ENCODE measurements at places on chromosomes 4 and X. TPM values are rescaled to one million over a fixed set of nuclear protein-coding genes. Genes with fewer than 3 reads are reported as not detected.

GRCh38 chr4:127993151-127993550, 27.9 kb downstream of the ABHD18 start:
- DNase-seq, result no peak
- H3K27ac ChIP-seq, result no peak overlapping the region
- no peaks in the 10 kb centered on the region for H3K36me3 ChIP-seq
- no peak overlapping the region for H3K4me3 ChIP-seq
- H3K27me3 ChIP-seq, result no peaks in the 10 kb centered on the region

DNA sequence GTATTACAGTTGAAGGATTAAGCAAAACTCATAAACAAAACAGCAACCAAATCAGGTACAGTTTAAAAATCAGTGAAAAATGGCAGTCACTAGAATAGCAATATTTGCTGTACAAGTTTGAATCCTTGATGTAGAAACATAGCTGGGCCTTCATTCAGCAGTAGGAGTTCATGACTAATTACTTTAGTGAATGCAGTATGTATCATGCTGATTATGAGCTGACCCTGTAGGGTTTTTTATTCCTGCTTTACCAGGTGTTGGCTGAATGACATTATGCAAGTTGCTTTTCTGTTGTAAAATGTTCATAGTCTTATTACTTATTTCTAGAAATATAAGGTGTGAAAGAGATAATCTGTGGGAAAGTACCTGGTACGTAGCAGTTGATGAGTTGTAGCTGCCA, 179.6 kb downstream of the CCSER1 start:
- DNase-seq, result no peak
- H3K27ac ChIP-seq, result no peak overlapping the region

XIAP gene
- polyA plus RNA-seq, result 8.4 TPM

DNA sequence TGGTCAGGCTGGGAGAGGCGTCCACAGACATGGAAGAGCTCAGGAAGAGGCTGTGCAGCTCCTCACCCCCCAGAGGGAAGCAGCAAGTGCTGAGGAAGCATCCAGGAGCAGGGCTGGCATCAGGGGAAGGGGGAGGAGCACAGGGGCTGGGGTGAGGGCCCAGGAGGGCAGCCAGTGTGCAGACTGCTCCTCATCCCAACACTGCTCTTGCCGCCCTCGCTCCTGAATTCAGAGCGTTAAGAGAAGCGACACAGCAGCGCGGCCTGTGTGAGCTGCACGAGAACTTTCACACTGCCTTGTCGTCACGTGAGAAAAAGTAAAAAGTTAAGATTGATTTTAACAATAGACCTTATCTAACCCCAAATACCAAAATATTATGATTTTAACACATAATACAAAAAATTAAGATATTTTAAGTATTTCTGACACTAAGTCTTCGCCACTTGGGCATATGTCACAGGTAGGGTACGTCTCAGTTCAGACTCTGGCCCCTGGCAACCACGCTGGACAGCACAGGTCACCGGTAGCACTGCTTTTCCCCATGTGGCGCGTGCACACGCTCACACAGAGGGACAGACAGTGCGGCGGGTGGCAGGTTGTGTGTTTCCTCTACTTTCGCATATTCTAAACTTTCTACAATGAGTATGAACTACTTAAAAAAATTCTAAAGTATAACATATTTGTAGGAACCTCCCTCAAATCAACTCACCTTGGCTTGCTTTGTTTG, 19.7 kb downstream of the NOP14 start:
- H3K4me1 ChIP-seq, result no peaks in the 10 kb centered on the region
- no peak for DNase-seq
- no peak overlapping the region for H3K27ac ChIP-seq
- peaks cover 72% of the 10 kb centered on the region for H3K36me3 ChIP-seq
- no peak overlapping the region for H3K4me3 ChIP-seq

DNA sequence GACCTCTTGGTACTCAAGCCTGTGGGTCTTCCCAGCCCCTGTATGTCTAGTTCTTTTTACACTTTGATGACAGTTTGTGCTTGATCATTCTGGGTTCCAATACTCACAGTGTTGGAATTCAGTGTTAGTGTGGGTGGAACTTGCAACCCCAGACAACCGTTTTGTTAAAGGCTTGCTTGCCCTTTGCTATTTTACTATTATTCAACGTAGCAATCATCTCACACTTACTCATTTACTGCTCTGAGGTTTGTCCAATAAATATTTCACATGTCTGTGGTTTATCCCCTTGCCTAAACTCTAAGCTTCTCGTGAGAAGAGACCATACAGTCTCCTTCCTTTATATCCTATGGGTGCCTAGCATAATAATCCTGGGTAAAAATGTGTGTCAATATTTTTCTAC, 15.3 kb downstream of the CCNG2 start:
- H3K27me3 ChIP-seq, result no peaks in the 10 kb centered on the region
- peaks cover 16% of the 10 kb centered on the region for H3K36me3 ChIP-seq
- no peak overlapping the region for H3K4me3 ChIP-seq

- H3K36me3 ChIP-seq, result no peaks in the 10 kb centered on the region
- no peaks in the 10 kb centered on the region for H3K27me3 ChIP-seq
- H3K27ac ChIP-seq, result no peak overlapping the region
- H3K4me1 ChIP-seq, result no peaks in the 10 kb centered on the region
These were observed 17.2 kb downstream of the PDZD4 start for GRCh38 chrX:153813161-153813560.

CT47A1 gene
- polyA plus RNA-seq, result not detected

OTUD6A gene
- polyA plus RNA-seq, result not detected

DNA sequence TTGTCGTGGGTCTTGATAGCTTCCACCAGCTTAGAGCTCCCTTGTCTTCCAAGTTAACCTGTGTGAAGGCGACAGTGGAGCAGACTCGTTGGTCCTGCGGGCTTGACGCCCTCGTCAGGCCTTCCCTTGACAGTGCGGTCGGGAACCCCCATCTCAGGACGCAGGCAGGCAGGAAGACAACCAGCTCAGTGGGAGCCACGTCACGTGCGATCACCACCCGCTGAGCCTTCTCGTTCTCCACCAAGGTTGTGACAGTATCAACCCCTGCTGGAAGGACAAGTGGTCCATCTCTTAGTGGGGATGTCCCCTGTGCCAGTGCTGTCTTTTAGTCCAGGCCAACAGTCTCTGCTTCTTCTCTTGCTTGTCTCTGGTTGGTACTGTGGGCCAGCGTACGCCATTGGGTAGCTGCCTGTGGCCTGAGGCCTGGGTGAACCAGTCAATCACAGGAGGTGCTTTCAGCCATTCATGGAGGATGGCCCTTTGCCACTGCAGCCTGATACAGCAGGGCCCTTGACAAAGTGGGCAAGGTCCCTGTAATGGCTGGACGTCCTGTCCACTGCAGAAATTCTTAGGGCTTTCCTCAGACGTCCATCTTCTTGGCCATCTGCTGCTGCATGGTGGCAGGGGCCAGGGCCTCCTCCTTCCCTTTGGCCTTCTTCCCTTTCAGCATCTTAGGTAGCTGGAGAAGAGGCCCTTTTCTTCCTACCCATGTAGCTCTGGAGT, 31.4 kb downstream of the RGS12 start:
- no peaks in the 10 kb centered on the region for H3K27me3 ChIP-seq
- H3K4me3 ChIP-seq, result no peak overlapping the region
- H3K4me1 ChIP-seq, result no peaks in the 10 kb centered on the region
- H3K36me3 ChIP-seq, result no peaks in the 10 kb centered on the region
- H3K27ac ChIP-seq, result no peak overlapping the region

XAGE1A gene
- polyA plus RNA-seq, result not detected

DNA sequence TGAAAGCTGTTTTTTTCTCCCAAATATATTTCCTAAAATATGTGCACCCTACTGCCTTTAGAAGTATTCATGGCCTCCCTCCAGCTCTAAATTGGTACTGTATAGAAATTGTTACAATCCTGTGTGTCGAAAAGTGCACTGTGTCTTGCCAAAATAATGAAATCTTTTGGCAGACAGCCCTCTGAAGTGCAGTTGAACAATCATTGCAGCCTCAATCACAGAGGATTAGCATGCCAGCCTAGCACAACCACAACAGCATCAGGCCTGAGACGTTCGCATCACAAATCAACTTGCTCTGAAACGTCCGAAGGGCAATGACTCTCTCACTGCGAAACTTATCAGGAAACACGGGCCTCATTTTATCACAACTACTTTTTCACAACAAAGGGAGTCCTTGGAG, 99.0 kb downstream of the ANOS1 start:
- DNase-seq, result no peak
- no peaks in the 10 kb centered on the region for H3K27me3 ChIP-seq
- no peak overlapping the region for H3K27ac ChIP-seq
- no peaks in the 10 kb centered on the region for H3K36me3 ChIP-seq
- no peaks in the 10 kb centered on the region for H3K4me1 ChIP-seq
- H3K4me3 ChIP-seq, result no peak overlapping the region

PLRG1 gene
- 129 TPM for polyA plus RNA-seq

DUSP21 gene
- polyA plus RNA-seq, result not detected

DNA sequence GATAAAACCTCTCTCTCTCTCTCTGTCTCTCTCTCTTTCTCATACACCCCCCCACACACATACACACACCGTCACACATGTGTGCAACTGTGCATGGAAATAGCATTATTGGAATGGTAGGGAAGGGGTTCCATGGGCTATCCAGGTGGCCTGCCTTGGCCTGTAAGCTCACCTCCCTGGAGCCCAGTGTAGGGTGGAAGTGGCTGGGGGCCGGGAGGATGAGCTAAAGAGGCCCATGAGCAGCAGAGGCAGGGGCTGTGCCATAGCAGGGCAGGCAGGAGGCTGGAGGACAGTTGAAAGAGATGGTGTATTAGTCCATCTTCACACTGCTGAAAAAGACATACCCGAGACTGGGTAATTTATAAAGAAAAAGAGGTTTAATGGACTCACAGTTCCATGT, 74.2 kb downstream of the CYTL1 start:
- DNase-seq, result no peak
- H3K27me3 ChIP-seq, result no peaks in the 10 kb centered on the region
- no peak overlapping the region for H3K27ac ChIP-seq
- no peak overlapping the region for H3K4me3 ChIP-seq
- H3K4me1 ChIP-seq, result peaks cover 9% of the 10 kb centered on the region

GRCh38 chr4:10584042-10584441, 100.5 kb downstream of the CLNK start:
- H3K36me3 ChIP-seq, result no peaks in the 10 kb centered on the region
- DNase-seq, result peak; percentile 49
- peaks cover 7% of the 10 kb centered on the region for H3K4me1 ChIP-seq
- peak overlapping the region; percentile 29 for H3K4me3 ChIP-seq
- H3K27ac ChIP-seq, result peak overlapping the region; percentile 20
- H3K27me3 ChIP-seq, result no peaks in the 10 kb centered on the region

DNA sequence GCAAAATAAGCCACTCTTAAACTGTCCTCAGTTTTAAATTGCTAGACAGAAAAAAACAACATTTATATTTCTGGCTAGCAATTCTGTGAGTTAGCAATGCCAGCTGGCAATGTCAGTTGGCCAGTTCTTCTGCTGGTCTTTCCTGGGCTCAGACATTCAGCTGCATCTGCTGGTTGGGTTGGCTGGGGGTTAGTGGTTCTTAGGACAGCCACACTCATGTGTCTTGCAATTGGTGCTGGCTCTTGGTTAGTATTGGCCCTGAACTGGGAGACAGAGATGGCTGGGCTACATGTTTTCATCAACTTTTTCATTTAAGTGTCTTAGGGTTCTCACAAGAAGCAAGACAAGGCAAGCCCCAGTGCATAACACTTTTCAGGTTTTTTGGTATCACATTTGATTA, 48.0 kb upstream of the PDLIM5 start:
- H3K4me3 ChIP-seq, result no peak overlapping the region
- DNase-seq, result no peak
- H3K4me1 ChIP-seq, result no peaks in the 10 kb centered on the region
- H3K27ac ChIP-seq, result no peak overlapping the region
- no peaks in the 10 kb centered on the region for H3K36me3 ChIP-seq

DNA sequence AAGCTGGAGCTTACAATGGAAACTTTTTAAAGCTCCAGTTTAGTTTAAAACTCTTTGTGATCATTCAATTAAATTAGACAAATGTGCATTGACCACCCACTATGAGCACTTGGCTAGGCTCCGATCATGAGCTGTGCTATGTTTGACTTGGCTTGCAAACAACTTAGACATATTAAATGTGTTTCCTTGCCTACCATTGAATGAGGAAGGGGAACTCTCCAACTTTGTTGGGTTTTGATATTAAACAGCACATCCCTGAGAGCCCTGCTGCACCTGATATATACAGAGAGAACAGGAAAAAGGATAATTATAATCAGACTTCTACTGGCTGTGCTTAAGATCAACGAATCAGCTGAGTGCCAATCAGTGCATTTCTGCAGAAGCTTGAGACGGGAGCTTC, 71.4 kb upstream of the ADGRL3 start:
- no peak overlapping the region for H3K4me3 ChIP-seq
- no peaks in the 10 kb centered on the region for H3K4me1 ChIP-seq
- H3K27me3 ChIP-seq, result no peaks in the 10 kb centered on the region
- H3K27ac ChIP-seq, result no peak overlapping the region
- no peaks in the 10 kb centered on the region for H3K36me3 ChIP-seq

- H3K4me1 ChIP-seq, result no peaks in the 10 kb centered on the region
- H3K4me3 ChIP-seq, result no peak overlapping the region
- no peaks in the 10 kb centered on the region for H3K36me3 ChIP-seq
- H3K27ac ChIP-seq, result no peak overlapping the region
These were observed 30.1 kb downstream of the CYTL1 start for GRCh38 chr4:4989083-4989622.

- 0 out of 2 replicates have a peak, but pooled peaks cover 3% of the 10 kb centered on the region for H3K4me1 ChIP-seq
- DNase-seq, result peak; percentile 7
- no peaks in the 10 kb centered on the region for H3K36me3 ChIP-seq
These were observed 552.4 kb upstream of the MAGEB2 start for GRCh38 chrX:29662759-29663503.

TNIP3 gene
- 0.70 TPM for polyA plus RNA-seq

DNA sequence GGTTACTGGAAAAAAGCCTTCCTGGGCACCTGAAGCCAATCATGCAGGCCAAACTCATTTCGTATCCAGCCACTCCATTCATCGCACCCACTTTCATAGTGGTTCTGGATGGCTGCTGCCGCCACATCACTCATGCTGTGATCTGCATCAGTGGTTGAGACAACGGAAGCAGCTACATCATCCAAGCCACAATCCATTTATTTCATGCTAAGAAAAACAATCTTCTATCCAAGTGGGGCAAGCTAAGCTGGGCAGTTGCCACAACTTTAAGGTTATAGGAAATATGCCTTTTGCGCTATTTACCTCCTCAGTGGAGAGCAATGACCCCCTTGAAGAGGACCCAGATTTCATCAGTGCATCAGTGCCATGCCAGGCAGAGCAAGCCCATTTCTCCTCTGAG, 124.6 kb downstream of the GRIA3 start:
- no peaks in the 10 kb centered on the region for H3K27me3 ChIP-seq
- H3K4me1 ChIP-seq, result no peaks in the 10 kb centered on the region
- DNase-seq, result no peak
- H3K36me3 ChIP-seq, result no peaks in the 10 kb centered on the region

ATP2B3 gene
- not detected for polyA plus RNA-seq

GRCh38 chrX:143435916-143436315, 81.4 kb downstream of the SPANXN3 start:
- H3K27ac ChIP-seq, result no peak overlapping the region
- no peak overlapping the region for H3K4me3 ChIP-seq
- H3K27me3 ChIP-seq, result no peaks in the 10 kb centered on the region
- no peaks in the 10 kb centered on the region for H3K4me1 ChIP-seq
- no peak for DNase-seq
